ENCODE measurements at places on chromosomes 4 and X.

DNA sequence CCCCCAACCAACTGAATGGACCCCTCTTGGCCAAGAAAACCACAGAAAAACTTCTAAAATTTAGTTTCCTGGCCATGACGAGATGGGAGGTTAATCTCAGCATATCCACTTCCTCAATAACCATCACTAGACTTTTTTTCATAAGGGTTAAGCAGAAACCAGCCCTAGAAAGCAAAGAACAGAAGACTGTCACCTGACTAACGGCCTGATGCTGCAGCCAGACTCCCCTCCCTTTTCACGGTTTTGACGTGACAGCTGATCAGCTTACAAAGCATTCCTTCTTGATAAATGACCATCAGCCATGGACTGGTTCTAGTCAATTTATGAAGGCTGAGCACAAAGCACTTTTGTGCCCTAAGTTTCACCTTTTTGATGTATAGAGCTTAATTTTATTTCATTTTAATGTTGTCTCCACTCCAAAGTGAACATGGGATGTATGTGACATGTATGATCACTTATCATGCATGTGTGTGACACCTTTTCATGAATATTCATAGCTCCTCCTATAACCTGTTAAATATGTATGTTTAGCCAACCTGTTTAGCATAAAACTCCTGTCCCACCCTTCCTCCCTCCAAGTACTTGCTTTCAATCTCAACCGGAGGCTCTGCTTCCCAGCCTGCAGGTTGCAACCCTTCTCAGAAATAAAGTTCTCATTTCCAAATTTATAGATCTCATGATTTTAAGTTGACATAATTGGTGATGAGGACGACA lies 56.3 kb downstream of the SERTM2 start:
- DNase-seq = no peak

DNA sequence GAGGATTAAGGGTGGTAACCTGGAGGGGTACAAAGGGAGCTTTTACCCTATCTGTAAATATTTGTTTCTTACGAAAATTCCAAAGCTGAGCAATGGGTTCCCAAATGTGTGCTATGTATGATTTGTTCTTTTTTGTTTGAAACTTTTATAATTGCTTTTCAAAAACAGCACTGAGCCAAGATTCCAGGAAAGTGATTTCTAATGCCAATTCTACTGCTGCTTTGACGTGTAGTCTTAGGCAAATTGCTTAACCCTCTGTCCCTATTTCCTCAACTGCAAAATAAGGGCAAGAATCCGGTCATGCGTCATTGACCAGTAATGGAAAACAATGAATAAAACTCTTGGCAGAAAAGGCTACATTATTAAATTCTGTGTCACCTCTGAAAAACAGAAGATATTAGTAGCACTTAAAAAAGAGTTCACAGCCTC lies 454.7 kb downstream of the IL15 start:
- no peak for DNase-seq

DNA sequence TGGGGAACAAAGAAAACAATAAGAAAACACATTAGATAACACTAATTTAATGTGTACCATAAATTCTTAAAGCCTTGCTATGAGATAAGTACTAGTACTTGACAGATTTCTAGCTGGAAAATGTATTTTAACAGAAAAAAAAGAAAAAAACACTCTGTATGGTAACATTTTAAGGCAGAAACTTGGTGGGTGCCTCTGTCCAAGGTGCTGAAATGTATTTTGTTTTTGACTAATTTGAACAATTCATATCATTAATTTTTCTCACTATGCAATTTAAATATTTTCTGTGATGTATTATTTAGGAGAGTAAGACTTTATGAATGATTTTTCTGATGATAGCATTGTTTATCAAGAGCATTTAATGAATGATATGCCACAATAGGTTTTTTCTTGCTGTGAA lies 107.5 kb downstream of the GABRG1 start:
- peak; percentile 8 for DNase-seq

- DNase-seq = no peak
These were observed 7.0 kb downstream of the SMIM14 start for GRCh38 chr4:39631700-39632079.

DNA sequence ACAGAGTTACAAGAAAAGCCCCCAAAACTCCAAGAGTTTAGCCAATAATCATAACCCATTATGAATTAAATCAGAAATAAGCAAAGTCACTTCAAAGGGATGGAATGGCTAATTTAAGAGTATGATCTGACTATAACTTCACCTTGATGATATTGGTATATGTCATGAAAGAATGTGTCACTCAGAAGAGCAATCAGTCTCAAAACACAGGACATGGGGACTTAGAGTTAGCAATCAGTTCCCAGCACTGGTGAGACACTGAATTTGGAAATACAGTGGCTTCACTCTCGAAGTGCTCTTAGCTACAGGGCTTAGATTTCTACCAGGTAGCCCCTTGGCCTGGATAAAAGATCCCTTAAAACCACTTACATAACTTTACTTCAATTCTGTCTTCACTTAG lies 65.7 kb upstream of the EXOC1L start:
- no peak for DNase-seq

DNA sequence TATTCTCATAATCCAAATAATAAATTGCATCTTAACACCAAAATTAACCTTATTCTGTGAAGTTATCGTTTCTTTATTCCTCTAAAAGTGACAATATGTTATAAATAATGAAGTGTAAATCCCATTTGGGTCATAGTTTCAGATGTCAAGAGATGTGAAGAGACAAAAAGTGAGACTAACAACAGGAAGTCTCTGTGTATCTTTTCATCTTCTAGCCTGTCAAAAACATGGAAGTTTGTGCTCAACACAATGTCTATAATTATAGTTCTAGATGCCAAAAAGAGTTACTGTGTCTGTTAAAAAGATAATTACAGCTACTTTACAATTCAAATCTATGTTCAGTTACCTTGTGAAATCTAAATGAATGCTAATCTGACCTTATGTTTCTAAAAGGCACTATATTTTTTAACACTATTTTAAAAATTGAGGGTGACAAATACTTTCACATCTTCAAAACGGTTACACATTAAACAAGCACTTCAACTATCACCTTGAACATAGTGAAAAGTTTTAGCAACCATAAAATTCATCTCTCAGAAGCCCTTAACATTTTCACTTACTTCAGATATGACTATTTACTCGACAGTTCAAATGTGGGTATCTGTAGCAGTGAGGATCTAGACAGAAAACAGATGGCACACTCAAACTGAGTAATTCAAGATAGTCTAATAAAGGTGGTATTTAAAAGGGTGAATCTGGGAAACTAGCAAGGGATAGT lies 509.8 kb downstream of the ARAP2 start:
- no peak for DNase-seq

- DNase-seq = no peak
These were observed 23.6 kb upstream of the GPR78 start for GRCh38 chr4:8556341-8557150.

DNA sequence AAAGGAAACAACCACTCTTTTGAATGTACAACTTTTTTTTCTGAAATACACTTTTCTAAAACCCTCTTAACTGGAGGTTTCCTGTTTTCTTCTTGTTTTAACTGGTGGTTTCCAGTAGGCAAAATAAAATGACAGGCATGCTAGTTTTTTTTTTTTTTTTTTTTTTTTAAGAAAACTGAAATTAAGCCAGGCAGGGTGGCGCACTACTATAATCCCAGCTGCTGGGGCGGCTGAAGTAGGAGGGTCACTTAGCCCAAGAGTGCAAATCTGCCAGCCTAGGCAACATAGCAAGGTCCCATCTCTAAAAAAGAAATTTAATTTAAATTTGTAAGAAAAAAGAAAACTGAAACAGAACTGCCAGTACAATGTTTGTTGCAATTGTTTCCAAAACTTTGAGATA lies 44.0 kb downstream of the TMEM144 start:
- DNase-seq = no peak

- DNase-seq = no peak
These were observed 2313.1 kb upstream of the AGA start for GRCh38 chr4:179755322-179755721.

DNA sequence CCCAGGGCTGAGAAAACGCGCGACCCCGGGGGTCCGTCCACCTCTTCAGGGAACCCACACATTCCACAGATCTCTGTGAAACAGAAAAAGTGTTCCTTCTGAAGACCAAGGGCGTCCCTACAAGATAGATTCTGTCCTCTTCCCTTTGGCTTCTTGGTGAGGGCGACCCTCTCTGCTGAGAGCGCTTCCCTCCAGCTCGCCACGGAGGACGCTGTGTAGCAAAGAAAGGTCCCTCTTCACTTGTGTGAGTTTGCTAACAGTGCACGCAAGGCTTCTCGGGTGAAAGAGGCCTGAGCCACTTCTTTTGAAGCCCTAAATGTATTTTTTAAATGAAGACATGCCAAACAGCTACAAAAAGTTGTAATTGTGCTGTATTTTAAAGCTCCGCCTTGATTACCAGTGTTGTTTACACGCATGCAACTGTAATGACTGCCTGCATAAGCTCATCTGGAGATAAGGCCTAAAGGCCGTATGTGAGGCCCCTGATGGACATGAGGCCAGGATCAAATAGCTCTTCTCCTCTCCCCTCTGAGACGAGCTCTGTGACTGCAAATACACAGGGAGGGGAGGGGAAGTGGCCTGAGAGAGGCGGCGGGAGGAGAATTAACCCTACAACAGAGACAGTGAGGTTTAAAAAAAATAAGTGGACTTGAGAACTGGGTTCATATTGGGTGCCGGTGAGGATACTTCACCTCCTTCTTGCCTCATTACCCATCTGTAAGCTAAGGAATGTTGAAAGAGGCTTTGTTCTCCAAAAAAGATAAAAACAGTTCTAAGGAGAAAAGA lies 95.5 kb downstream of the SOWAHB start:
- DNase-seq = peak; percentile 24

DNA sequence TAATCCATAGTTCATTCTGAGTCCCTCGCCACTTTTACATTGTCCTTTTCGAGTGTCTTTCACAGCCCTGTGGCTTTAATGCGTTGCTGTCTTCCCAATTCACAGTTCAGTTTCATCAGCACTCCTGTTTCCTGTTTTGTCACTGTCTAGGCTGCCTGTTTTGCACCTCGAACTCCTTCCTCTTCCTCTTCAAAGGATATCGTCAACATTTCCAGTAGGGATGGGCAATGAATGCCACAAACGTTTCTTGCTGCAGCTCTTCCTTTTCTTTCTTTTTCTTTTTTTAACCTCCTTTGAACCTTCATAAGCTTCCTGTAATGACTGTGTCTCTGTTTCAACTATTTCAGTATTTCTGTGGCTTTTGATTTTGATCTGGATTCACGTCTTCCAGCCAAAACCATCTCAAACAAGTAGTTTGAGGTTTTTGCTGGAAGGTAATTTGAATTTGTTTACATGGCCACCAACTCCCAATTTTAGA lies 105.4 kb downstream of the ANXA3 start:
- DNase-seq = no peak

- DNase-seq = no peak
These were observed 16.2 kb upstream of the SGMS2 start for GRCh38 chr4:107808572-107808971.

- DNase-seq = peak; percentile 76
These were observed 741 bp downstream of the SPATA18 start for GRCh38 chr4:52051615-52052474.

- DNase-seq = no peak
These were observed 191.6 kb downstream of the VEGFC start for GRCh38 chr4:176601124-176601523.

Measured in neuronal stem cell (in vitro differentiated cells).